Activated T-cell treated with anti-CD3 and anti-CD28 coated beads for 48 hours (primary cell): ENCODE measurements at places on chromosomes 1 and 21.

DNA sequence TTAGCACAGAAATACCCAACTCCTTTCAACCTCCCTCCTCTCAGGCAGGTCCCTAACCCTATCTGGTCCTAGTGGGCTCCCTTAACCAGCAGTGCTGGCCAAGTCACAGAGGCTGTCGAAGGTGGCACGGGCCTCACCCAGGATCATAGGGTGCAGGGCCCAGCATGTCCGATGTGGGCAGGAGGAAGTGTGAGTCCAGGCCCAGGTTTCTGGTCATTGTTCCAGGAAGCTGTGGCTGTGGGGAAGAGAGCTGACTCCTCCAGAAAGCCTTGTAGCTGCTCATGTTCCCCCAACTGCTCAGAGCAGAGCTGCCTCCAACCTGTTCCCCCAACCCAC, 2.4 kb downstream of the CCDC17 start:
- no peak for DNase-seq

- DNase-seq: no peak
Observed at GRCh38 chr1:17745479-17745955, 9.6 kb upstream of the ACTL8 start.

GRCh38 chr1:241924080-241924808, 33.3 kb upstream of the BECN2 start:
- DNase-seq: no peak

DNA sequence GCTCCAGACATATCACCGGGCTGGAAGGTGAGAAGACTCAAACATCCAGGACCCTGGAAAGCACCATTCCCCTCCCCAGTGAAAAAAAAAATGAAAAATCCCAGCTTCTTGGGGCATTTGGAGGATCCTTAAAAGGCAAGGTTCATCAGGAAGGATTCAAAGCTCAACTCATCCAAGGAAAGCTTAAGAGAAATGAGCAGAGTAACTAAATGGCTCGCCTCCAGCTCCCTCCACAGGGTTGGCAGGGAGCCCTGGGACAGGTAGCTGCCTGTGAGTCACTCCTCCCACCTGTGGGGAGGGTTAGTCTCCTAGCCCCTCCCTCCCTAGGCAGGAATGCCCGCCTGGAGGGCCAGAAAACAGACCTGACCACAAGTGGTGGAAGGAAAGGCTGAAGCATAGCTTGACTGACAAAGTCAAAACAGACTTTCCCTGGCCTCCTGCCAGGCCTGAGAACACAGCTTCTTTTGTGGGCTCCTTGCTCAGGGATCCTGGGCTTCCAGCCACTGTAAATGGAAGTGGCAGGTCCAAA, 712 bp upstream of the LAMB3 start:
- DNase-seq: peak; percentile 55

DNA sequence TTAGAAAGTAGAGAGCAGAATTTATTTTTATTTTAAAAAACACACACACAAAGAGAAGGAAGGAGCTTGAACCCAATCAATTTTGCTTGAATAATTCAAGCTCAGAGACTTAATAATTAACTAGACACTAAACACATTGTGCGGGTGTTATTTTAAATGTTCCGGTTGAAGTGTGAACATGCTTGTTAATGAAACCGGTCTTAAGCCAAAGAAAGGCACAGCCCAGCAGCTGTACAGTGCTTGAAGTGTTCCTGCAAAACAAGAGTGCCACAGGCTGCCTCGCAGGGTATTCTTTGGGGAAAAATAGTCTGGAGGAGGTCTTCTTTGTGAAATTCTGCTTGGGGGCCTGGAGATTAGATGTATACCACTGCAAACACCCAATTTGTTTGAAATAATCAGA, 2.2 kb upstream of the CDC42BPA start:
- DNase-seq: no peak

GRCh38 chr1:15691434-15692032, 7.4 kb downstream of the PLEKHM2 start:
- no peak for DNase-seq

DNA sequence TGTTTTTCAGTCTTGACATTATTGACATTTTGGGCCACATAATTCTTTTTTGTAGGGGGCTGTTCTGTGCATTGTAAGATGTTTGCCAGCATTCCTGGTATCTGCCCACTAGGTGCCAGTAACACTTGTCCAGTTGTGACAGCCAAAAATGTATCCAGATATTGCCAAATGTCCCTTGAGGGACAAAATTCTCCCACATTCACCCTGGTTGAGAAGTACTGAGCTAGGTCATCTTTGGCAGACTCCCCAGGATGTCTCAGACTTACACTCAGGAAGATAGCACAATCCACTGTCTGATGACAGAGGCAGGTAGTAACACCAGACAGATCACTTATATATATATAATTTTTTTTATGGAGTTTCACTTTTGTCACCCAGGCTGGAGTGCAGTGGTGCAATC, 5.9 kb downstream of the CD48 start:
- no peak for DNase-seq

DNA sequence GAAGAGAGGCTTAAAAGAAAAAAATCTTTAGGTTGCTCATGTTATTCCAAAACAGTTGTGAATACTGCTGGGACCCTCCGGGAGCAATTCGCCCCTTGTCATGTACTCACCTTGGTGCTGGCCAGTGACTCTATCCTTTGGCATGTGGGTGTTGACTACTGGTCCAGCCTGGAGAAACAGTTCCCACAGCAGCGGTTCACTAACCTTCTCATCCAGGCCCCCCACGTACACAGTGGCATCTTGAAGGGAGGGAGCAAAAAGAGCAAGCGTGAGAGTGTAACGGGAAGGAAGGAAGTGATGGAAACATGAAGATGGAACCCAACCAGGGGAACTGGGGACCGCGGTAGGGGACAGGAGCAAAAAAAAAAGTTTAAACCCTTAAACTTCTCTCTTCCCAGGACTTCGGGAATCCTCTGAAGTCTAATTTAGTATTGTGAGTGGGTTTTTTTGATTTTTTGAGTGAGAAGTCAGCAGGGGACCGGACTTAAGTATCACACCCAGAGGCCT, 494 bp downstream of the SF3B4 start:
- no peak for DNase-seq

DNA sequence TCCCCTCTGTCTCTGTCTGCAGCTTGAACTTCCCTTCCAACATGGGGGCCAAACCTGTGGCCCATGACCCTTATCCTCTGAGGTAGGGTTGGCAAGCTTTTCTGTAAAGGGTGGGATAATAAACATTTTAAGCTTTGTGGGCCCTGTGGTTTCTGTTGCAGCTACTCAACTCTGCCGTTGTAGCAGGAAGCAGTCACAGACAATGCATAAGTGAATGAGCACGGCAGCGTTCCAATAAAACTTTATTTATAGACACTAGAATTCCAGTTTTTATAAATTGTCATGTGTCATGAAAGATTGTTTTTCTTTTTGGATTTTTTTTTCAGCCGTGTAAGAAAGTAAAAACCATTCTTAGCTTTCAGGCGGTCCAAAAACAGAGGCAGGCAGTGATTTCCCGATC, 18.2 kb upstream of the CDK18 start:
- DNase-seq: no peak

- no peak for DNase-seq
Observed at GRCh38 chr1:38120552-38121230, 74.1 kb upstream of the POU3F1 start.

- no peak for DNase-seq
Observed at GRCh38 chr1:28244549-28245251, 8.8 kb downstream of the ATP5IF1 start.

DNA sequence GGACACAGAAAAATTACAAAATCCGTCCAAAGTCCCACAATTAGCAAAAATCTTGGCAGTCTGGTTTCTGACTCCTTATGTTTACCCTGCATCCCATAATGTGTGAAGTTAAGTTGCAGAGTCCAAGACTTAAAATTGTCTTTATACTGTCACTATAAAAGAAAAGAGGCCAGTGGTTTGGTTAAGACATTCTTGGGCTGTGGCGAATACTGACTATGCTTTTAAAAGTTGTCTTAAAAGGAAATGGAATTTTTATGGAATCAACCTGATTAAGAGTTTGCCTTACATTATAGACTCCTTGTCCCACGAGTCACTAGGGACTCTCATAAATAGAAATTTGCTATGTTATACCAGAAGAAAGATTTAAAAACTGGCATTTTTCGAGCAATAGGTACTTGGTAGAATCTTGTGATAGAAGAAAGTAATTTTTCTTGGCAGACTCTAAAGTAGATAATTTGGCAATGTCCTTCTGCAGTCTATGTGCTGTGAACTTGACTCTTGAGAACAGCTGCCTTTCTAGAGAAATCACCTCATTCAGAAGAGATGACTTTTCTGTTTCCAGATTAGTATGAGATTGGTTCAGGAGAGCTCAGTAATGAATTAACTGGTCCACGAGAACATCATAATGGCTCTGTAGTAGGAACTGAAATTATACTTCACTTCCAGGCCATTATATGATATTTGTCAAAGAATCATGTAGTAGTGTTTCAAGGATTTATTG, 31.8 kb downstream of the NTNG1 start:
- no peak for DNase-seq

- DNase-seq: no peak
Observed at GRCh38 chr1:8388732-8389562, 71.0 kb downstream of the SLC45A1 start.

- DNase-seq: no peak
Observed at GRCh38 chr1:109089242-109090015, 1.1 kb upstream of the TMEM167B start.

GRCh38 chr21:22278366-22278765, 1280.2 kb downstream of the NCAM2 start:
- DNase-seq: no peak
